Activated CD4-positive, alpha-beta T cell treated with anti-CD3 and anti-CD28 coated beads for 1 hour (primary cell): ENCODE measurements at places on chromosomes 7 and 10.

GRCh38 chr7:139284252-139284896 lies 53.3 kb downstream of the UBN2 start:
- DNase-seq: no peak

DNA sequence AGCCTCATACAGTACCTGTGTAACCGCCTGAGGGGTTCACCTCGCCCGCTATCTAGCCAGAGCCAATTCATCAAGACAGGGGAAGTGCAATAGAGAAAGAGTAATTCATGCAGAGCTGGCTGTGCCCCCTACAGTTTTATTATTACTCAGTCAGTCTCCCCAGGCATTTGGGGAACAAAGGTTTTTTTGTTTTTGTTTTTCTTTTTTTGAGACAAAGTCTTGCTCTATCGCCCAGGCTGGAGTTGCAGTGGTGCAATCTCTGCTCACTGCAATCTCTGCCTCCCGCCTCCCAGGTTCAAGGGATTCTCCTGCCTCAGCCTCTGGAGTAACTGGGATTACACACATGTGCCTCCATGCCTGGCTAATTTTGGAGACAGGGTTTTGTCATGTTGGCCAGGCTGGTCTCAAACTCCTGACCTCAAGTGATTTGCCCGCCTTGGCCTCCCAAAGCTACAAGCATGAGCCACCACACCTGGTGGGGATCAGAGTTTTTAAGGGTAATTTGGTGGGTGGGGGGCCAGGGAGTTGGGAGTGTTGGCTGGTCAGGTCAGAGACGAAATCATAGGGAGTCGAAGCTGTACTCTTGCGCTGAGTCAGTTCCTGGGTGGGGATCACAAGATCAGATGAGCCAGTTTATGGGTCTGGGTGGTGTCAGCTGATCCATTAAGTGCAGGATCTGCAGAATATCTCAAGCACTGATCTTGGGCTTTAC lies 116.5 kb downstream of the MARCHF5 start:
- DNase-seq: no peak

DNA sequence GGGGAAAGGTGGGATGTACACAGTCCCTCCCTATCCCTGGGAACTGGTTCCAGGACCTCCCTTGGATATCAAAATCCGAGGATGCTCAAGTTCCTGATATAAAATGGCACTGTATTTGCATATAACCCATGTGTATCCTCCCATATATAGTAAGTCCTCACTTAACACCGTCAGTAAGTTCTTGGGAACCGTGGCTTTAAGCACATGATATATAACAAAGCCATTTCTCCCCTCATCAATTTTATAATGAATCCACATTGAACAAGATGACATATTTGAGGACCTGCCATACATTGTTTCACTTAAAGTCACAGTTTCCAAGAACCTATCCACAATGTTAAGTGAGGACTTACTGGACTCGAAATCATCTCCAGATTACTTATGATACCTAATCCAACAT lies 5.4 kb downstream of the CRYGN start:
- no peak for DNase-seq

- DNase-seq: no peak
Measured at GRCh38 chr7:158125721-158126120, 461.9 kb downstream of the PTPRN2 start.

GRCh38 chr10:113849140-113849803 lies 4.6 kb downstream of the DCLRE1A start:
- DNase-seq: no peak

DNA sequence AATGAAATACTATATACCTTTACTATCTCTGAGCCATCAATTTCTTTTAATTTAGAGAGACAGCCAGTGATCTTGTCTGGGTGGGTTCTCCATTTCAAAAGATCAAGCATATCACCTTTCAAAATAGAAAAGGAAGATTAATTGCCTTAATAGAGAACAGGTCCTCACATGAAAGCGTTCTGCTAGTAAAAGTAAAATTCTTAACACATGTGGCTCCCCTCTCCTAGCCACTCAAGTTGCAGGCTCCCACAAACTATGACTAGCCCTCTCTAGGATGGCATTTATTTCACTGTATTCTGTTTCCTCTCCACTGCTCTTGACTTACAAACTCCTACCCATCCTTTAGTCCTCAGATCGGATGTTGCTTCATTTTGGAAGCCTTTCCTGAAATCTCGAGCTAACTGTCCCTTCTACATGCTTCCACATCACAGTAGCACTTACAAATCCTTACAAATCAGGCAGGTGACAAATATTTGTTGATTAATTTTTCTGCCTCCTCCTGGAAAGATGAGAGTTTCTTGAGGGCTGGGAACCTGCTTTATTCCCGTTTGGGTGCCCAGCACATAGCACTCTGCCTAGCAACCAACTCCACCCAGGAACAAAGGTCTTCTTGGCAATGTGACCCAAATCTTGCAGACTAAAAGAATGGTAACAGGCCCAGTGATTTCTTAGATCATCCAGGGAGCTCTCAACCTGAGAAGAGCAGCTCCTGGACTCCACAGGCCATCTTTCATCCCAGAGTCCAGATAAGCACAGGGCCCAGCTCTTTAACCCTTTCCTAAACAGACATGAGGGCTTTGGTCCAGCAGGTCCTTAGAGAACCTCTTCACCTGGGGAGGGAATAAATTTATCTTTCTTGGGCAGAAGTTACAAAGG lies 310.4 kb upstream of the IMMP2L start:
- no peak for DNase-seq

DNA sequence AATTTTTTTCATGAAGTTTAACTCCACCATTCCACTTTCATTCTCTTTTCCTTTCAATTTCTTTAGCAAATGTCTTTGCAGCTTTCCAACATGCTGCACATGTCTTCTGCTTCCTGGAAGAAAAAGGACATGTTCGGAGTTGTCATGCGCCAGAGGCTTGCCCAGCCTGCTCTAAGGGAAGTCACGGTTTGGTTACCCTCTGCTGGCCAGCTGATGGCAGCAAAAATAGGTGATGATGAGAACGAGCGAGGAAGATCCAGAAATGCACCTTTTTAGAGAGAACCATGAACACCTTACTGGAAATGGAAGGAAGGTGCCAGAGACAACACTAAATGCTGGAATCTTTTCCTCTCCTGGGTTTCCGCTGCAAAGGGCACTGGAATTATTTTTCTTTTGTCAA lies 4.9 kb upstream of the ZSCAN21 start:
- DNase-seq: no peak

DNA sequence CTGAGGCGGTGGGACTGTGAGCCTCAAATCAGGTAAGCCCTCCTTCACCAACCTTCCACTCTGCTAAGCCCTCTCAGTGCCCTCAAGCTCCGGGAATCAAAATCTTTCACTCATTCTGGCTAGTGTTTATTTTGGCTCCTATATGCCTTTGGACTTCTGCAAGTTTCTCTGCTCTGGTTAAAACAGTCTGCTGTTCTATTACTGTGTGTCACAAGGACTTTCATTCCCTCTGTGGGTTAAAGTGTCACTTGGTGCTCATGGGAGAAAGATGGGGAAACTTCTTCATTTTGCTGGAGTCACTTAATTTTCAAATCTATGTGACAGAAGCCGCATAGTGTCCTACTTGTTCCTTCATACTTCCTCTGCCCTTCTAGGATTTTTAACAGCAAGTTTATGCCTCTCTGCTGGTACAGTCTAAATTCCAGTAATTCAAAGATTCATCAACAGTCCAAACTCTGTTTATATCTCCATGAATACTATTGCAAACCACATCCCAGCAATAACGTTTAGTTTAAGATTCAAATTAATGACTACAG lies 61.3 kb downstream of the CD36 start:
- DNase-seq: no peak

GRCh38 chr7:69285854-69286253 lies 312.4 kb upstream of the AUTS2 start:
- no peak for DNase-seq

GRCh38 chr7:23454881-23455526 lies 15.3 kb downstream of the IGF2BP3 start:
- DNase-seq: no peak

- DNase-seq: no peak
Measured at GRCh38 chr10:31384589-31384949, 65.6 kb downstream of the ZEB1 start.

- no peak for DNase-seq
Measured at GRCh38 chr10:117530791-117531190, 11.8 kb upstream of the EMX2 start.

DNA sequence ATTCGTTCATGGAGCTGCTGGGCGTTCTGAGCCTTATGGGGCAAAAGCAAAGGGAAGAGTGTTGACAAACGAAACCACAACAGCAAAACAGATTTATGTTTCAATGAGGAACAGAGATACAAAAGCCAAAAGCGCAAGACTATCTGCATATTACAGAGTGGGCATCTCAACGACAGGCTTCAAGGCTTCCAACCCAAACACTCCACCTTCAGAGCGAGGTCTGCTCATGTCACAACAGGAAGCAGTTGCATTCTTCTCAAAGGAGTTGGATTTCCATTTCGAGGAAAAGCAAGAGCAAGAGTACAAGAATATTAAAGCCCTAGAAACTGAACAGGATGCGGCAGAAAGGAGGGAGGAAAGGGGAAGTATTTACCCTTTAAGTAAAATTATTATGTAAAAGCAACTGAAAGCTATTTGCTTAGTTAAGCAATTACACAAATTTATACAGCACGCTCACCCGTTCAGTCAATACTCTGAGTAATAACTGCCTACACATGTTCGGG lies 189.3 kb downstream of the ELMO1 start:
- no peak for DNase-seq

- no peak for DNase-seq
Measured at GRCh38 chr7:133040178-133040577, 41.7 kb downstream of the CHCHD3 start.

- DNase-seq: no peak
Measured at GRCh38 chr7:32588657-32589056, 93.4 kb downstream of the AVL9 start.

DNA sequence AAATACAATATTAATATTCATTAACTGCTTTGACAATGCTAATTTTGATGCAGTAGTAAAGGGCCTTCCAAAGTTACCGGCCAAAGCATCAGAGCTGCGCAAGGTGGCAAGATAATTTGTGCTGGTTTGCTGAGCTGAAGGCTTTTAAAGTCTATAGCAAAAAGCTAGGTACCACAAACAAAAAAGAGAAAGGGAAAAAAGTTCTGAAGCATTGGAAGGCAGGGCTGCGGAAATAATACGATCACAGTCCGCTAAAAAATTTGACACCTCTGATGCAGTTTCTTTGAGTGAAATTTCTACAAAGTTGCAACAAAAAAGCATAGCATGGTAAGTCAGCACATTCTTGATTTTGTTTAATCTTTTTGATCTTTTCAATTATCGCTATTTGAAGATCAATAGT lies 175.6 kb downstream of the TCF7L2 start:
- no peak for DNase-seq

DNA sequence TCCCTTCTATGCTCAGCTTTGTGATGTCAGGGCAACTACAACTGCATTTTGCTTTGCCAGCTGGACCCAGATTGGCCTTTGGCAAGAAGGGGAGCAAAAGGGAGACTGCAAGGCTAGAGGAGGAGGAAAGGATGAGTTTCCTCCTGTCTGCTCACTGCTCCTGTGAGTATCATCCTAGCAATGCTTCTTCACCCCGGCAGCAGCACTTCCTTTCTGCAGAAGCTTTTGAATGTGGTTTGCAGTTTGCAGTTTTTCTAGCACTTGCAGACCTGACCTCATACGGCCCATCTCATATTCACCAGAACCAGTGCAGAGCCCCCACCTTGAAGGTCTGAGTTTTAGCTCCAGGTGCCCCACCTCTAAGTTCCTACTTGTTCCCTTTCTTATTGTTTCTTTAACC lies 14.8 kb downstream of the C7orf33 start:
- DNase-seq: no peak

DNA sequence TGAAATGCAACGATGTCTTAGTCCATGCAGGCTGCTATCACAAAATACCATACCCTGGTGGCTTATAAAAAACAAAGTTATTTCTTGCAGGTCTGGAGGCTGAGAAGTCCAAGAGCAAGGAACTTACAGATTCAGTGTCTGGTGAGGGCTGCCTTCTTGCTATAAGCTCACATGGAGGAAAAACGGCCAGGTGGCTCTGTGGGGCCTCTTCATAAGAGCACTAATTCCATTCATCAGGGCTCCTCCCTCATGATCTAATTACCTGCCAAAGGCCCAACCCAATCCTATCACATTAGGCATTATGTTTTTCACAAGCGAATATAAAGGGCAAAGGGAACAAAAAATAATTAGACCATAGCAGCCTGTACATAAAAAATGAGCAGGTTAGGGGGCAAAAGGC lies 35.4 kb downstream of the PAPSS2 start:
- no peak for DNase-seq

GRCh38 chr7:107865956-107866775 lies 24.8 kb upstream of the DLD start:
- DNase-seq: no peak

DNA sequence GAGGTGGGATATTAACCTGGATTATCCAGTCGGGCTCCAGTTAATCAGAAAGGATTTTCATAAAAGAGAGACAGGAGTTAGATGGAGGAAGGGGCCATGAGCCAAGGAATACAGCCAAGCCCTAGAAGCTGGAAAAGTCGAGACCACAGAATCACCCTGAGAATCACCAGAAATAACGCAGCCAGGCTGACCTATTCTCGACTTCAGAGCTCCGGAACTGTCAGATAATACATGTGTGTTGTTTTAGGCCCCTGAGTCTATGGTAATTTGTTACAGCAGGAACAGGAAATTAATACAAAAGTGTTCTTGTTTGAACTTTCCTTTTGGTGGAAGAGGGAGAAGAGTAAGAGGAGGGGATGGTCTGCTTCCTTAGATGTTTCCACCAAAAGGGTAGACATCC lies 208.1 kb downstream of the JCAD start:
- no peak for DNase-seq

DNA sequence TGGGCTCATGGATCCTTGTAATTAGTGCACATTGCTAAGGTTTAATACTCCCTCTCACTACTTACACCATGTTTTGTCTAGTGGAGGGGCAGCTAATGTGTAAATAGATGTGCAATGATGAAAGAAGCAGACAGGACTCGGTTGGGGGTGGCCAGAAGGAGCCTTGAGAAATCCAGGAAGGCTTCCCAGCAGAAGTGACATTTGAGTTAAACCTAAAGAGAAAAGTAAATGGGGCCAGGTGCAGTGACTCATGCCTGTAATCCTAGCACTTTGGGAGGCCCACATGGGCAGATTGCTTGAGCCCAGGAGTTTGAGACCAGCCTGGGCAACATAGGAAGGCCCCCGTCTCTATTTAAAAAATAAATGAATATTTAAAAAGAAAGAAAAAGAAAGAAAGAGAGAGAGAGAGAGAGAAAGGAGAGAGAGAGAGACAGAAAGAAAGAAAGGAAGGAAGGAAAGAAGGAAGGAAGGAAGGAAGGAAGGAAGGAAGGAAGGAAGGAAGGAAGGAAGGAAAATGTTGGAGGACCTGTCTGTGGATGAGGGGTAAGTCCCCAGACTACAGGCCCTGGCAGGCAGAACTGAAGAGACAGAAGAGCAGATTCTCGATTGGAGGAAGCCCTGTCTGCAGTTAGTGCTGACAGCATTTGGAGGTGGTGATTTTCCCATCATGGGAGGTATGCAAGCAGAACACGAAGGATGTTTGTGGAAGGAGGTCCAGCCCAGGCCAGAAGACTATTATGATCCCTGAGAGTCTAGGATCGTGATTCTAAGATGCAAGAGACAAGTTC lies 3.6 kb downstream of the ELN start:
- no peak for DNase-seq
